ENCODE measurements at places on chromosomes 16 and 17.

DNA sequence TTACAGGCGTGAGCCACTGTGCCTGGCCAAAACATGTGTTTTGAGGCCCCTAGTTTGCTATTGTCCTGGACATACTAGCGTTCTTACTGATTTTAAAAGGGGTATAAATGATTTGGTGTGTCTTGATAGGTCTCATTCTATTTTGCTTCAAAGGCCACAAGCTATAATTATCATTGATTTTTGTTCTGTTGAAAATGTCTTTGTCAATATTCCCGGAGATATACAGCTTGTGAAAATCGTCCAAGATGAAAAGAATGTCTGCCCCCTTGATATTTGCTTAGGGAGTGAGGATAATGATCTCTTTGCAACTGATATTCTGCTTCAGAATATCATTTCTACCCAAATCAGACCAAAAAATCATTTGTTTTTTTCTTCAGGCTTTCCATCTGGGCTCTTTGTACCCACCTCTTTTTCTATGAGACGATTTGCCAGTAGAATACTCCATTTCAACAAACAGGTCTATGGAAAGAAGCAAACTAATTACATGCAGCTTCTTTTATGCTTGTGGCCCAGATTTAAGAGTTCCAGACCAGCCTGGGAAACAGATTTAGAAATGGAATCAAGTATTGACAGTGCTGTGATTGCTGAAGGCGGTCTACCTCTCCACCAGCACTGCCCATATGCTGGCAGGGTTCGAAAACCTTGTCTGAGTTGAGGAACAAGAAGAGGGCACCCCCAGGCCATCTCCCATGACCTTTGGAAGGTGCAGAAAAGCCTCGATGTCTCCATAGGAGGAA lies 14.1 kb upstream of the ST6GALNAC1 start:
- H3K36me3 ChIP-seq, result no peaks in the 10 kb centered on the region
- H3K27me3 ChIP-seq, result no peaks in the 10 kb centered on the region
- no peak overlapping the region for H3K27ac ChIP-seq
- H3K4me1 ChIP-seq, result peaks cover 7% of the 10 kb centered on the region
- DNase-seq, result no peak

DNA sequence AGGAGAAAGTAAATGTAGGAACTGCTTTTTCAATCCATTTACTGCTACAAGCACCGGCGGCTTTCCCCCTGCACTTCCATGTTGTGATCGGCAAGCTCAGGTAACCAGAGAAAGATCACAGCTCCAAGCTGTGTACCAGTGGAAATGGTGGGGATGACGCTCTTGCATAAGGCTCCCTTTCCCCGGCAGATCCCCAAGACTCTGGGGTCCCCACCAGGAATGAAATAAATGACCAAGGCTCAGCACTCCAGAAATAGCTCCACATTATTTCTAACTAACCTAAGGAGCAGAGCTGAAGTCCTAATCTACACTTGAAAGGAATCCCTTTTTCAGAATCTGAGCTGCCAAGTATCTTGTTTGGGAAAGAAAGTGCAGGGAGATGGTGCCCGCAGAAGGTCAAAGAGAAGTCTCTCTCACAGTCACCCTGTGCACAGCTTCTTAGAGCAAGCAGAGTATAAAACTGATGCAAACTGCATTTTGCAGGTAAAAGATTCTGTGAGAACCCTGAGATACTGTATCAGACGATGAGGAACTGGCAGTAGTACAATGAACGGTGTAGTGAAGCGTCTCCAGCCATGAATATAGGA lies 11.1 kb downstream of the GRB2 start:
- H3K4me1 ChIP-seq, result peaks cover 21% of the 10 kb centered on the region
- no peak for DNase-seq
- peaks cover 1% of the 10 kb centered on the region for H3K27me3 ChIP-seq
- H3K27ac ChIP-seq, result peak overlapping the region; percentile 94
- H3K36me3 ChIP-seq, result no peaks in the 10 kb centered on the region
- H3K4me3 ChIP-seq, result peak overlapping the region; percentile 98

DNA sequence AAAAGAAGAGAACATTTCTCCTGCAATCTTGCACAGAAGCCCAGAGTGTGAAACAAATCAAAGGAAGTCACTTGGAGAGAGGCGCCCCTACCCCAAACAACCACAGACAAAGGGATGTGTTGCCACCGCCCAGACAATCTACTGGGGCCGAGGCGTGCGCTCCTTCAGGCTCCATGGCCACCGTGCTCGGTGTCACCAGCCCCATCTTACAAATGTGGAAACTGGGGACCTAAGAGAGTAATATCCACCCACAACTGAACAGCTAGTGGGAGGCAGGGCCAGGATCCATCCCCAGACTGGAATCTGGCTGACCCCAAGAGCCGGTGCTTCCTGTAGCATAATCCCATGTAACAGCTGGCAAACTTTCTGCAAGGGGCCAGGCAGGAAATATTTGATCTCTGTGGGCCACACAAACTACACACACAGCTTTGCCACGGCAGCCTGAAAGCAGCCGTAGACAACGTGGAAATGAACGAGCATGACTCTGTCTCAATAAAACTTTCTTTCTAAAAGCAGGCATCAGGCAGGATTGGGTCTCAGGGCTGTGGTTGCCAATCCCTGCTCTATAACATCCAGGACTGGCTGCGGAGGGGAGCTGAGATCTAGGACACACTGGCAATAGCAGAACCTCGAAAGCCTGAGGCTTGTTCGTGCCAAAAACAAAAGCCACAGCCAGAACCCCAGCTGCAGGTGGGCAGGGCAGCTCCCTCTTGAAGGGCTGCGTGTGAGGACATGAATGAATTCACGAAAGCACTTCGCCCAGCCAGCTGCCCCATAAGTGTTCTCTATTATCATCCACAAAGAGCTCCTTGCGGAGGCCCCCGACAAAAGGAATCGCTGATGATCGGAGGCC lies 26.6 kb upstream of the GINS2 start:
- DNase-seq, result no peak
- peaks cover 6% of the 10 kb centered on the region for H3K36me3 ChIP-seq
- no peaks in the 10 kb centered on the region for H3K27me3 ChIP-seq
- peak overlapping the region; percentile 1 for H3K4me3 ChIP-seq

DNA sequence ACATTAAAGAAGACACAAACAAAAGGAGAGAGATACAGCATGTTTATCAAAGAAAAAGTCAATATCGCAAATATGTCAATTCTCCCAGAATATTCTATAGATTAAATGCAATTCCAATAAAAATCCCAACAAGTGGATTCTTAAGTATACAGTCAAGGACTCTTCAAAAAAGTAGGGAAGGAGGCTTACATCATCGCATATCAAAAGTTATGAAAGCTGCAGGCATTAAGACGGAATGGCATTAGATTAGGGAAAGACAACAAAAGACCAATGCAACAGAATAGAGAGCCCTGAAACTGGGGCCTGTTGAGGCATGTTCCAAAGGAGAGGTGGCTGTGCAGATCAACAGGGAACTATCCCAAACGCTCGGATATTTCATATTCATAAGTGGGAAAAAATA lies 76.0 kb downstream of the MARCHF10 start:
- H3K36me3 ChIP-seq, result no peaks in the 10 kb centered on the region
- peaks cover 3% of the 10 kb centered on the region for H3K4me1 ChIP-seq
- H3K27ac ChIP-seq, result peak overlapping the region; percentile 21
- no peak overlapping the region for H3K4me3 ChIP-seq
- no peaks in the 10 kb centered on the region for H3K27me3 ChIP-seq

DNA sequence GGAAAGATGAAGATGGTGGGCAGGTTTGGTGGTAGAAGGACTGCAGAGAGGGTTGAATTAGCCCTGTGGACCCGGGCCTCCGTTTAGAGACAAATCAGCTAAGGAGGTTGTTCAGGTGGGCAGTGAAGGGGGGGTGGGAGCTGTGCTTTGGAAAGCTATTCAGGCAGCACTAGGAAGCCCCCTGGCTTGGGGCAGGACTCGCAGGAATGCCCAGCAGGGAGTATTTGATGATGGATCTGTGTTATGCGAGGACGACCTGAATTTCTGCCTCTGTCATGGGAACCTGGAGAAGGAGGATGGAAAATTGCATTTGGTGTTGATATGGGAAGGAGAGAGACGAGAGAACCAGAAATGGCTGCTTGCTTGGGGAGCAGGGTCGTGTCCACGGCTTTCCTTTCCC lies 3.5 kb downstream of the SPDYE4 start:
- H3K36me3 ChIP-seq, result no peaks in the 10 kb centered on the region
- H3K27ac ChIP-seq, result no peak overlapping the region
- H3K4me1 ChIP-seq, result peaks cover 4% of the 10 kb centered on the region

DNA sequence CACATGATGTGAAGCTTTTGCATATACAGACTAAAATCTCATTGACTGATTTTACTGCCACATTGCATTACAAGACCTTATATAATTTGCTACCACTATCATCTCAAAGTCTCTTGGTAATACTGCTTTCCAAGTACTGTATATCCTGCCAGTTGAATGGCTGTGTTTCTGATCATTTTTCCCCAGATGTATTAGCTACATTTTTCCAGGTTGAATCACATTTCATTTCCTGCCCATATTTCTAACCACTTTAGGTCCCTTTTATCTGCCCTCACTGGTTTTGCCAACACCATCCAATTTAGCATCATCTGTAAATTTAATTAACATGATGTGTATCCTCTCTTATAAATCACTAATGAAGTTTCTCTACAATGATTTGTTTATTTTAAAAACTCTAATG lies 365.7 kb upstream of the PMFBP1 start:
- H3K4me1 ChIP-seq, result no peaks in the 10 kb centered on the region
- no peak overlapping the region for H3K4me3 ChIP-seq
- no peaks in the 10 kb centered on the region for H3K36me3 ChIP-seq
- DNase-seq, result no peak
- H3K27me3 ChIP-seq, result no peaks in the 10 kb centered on the region

GRCh38 chr17:1853698-1854097 lies 23.9 kb downstream of the RPA1 start:
- peaks cover 13% of the 10 kb centered on the region for H3K36me3 ChIP-seq
- no peaks in the 10 kb centered on the region for H3K4me1 ChIP-seq
- no peak overlapping the region for H3K4me3 ChIP-seq
- no peak overlapping the region for H3K27ac ChIP-seq
- no peak for DNase-seq

- no peaks in the 10 kb centered on the region for H3K36me3 ChIP-seq
- H3K27me3 ChIP-seq, result peaks cover 1% of the 10 kb centered on the region
- H3K27ac ChIP-seq, result no peak overlapping the region
- DNase-seq, result no peak
- H3K4me3 ChIP-seq, result no peak overlapping the region
- no peaks in the 10 kb centered on the region for H3K4me1 ChIP-seq
Measured at GRCh38 chr17:54848368-54848987, 52.2 kb upstream of the TOM1L1 start.

DNA sequence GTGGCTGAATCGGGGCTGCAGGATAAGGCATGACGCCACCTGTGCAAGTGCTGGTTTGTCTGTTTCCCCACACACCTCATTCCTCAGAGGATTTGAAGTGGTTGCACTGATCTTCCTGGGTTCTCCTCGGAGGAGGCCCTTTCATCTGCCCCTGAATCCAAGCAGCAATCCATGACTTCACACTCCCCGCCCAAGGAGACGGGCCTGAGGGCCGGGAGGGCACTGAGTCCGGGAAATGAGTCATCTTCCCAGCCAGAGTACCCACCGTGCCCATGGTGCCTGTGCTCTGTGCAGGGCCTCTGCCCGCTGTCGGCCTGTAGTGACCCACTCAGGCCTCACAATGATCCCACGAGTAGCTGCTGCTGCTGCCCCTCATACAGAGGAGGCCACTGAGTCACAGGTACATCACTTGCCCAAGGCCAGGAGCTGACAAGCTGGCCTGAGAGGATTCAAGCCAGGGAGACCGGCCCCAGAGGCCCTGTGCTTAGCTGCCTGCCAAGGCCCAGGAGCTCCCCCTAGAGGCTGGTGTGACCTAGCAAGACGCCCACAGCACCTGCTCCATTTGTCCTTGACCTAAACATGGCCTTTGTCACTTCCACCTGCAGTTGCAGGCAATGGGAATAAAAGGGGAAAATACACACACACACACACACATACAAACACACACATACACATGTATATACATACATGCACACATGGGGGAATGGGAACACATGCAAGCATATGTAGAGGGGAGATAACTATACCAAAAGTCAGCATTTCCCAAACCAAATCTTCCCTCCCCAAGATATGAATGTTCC lies 240.0 kb downstream of the C16orf95 start:
- H3K36me3 ChIP-seq, result no peaks in the 10 kb centered on the region
- H3K4me1 ChIP-seq, result peaks cover 10% of the 10 kb centered on the region
- DNase-seq, result peak; percentile 79
- H3K27ac ChIP-seq, result no peak overlapping the region

DNA sequence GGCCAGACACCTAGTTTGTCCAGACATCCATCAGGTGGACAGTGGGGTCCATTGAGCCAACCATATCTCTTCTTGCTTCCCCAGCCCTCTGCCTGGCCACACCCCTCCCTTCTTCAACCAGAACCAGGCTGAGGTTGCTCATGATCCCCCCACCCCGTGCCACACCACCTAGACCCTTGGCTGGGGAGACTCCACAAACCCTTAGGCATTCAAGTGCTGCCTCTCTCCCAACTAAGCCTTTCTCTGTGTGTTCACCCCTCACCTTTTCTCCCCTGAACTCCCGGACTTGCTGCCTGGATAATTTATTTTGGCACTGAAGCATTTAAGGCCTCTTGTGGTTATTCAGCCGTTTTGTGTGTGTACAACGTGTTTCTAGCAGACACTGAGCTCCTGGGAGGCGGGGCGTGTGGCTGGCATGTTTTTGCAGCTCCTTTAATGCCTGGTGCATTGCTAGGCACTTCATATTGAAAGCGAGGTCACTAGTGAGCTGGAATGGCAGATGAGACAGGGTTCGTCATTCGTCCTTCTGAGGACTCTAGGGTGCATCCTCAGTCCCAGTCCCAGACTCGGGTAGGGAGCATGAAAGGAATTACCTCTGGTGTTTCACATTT lies 28.7 kb downstream of the CACNA1G start:
- H3K4me3 ChIP-seq, result no peak overlapping the region
- H3K4me1 ChIP-seq, result no peaks in the 10 kb centered on the region
- no peak for DNase-seq
- H3K36me3 ChIP-seq, result no peaks in the 10 kb centered on the region
- peaks cover 8% of the 10 kb centered on the region for H3K27me3 ChIP-seq

DNA sequence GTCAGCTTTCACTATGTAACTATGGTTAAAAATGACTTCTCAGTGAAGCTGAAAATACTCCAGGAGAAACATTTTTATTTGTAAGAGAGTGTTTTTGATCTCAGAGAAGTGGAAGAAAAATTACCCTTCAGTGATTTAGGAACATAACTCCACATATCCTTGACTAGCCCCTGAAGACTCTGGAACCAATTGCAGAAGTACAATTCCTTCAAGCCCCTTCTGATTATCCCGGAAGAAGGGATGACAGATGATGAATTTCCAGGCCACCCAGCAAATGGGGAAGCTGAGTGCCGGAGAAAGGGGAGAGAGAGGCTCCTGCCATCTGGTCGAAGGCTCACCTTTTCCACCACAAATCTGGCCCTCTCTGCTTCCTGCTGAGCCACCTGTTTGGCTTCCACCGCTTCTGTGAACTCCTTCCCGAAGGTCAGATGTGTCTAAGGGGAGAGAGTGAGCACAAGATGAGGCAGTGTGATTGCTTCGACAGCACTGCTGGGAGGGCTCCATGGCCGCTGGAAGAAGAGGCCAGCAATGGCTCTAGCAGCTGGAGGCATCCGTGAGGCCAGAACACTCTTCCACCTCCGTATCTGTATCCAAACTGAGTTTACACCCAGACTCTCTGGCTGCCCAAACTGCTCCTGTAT lies 8.1 kb downstream of the PHB1 start:
- no peak for DNase-seq
- peaks cover 43% of the 10 kb centered on the region for H3K36me3 ChIP-seq
- no peaks in the 10 kb centered on the region for H3K27me3 ChIP-seq
- H3K4me1 ChIP-seq, result peaks cover 16% of the 10 kb centered on the region
- no peak overlapping the region for H3K27ac ChIP-seq

Measured in endothelial cell (in vitro differentiated cells).